Naive B cell (primary cell): ENCODE measurements at places on chromosomes 13 and 19. TPM values are rescaled to one million over a fixed set of nuclear protein-coding genes. Genes with fewer than 3 reads are reported as not detected.

GRCh38 chr19:52190487-52191293, 838 bp downstream of the PPP2R1A start:
- no peak for DNase-seq
- H3K36me3 ChIP-seq = peaks cover 15% of the 10 kb centered on the region
- H3K4me3 ChIP-seq = peak overlapping the region; percentile 95
- H3K27me3 ChIP-seq = no peaks in the 10 kb centered on the region
- peak overlapping the region; percentile 99 for H3K27ac ChIP-seq

GRCh38 chr19:9060564-9061340, 26.1 kb upstream of the OR1M1 start:
- H3K36me3 ChIP-seq = no peaks in the 10 kb centered on the region
- H3K27me3 ChIP-seq = peaks cover 7% of the 10 kb centered on the region
- H3K27ac ChIP-seq = no peak overlapping the region
- H3K4me3 ChIP-seq = no peak overlapping the region
- no peak for DNase-seq

DNA sequence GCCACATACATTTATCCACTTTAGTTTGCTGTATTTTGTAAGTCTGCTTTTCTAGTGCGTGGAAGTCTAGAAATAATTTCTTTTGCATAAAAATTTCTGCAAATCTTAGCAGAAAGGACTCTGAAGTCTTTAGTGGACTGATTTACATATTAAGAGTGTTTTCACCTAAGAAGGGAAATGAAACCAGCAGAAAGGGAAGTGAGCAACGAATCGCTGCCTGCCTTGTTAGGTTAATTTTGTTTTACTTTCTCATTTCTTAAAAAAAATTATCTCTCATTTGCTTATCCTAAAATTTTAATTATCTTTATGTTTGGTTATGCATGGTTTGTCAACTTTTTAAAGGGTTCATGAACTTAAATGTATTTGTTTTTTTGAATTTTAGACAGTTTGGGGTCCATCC, 767 bp upstream of the GPR18 start:
- H3K27ac ChIP-seq = peak overlapping the region; percentile 99
- DNase-seq = peak; percentile 78
- H3K27me3 ChIP-seq = no peaks in the 10 kb centered on the region
- peaks cover 72% of the 10 kb centered on the region for H3K4me1 ChIP-seq

GRCh38 chr19:47486900-47487299, 2.9 kb upstream of the KPTN start:
- H3K36me3 ChIP-seq = no peaks in the 10 kb centered on the region
- no peak for DNase-seq
- H3K27me3 ChIP-seq = no peaks in the 10 kb centered on the region
- H3K27ac ChIP-seq = peak overlapping the region; percentile 26
- no peak overlapping the region for H3K4me3 ChIP-seq

DNA sequence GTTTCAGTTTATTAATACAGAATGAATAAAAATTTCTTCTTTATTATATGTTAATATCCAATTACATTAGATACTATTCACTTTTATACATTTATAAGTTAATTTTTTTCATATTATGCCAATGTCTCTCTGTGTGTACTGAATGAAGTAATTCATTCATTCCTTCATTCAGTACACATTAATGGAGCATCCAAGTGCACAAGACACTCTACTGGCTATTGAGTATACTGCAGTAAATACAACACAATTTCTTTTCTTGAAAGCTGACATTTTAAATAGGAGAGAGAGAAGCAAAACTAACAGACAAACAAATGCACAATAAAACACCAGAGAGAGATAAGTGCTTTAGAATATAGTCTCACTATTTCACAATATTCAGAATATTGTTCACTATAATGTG, 1038.3 kb upstream of the SPRY2 start:
- H3K36me3 ChIP-seq = no peaks in the 10 kb centered on the region

DNA sequence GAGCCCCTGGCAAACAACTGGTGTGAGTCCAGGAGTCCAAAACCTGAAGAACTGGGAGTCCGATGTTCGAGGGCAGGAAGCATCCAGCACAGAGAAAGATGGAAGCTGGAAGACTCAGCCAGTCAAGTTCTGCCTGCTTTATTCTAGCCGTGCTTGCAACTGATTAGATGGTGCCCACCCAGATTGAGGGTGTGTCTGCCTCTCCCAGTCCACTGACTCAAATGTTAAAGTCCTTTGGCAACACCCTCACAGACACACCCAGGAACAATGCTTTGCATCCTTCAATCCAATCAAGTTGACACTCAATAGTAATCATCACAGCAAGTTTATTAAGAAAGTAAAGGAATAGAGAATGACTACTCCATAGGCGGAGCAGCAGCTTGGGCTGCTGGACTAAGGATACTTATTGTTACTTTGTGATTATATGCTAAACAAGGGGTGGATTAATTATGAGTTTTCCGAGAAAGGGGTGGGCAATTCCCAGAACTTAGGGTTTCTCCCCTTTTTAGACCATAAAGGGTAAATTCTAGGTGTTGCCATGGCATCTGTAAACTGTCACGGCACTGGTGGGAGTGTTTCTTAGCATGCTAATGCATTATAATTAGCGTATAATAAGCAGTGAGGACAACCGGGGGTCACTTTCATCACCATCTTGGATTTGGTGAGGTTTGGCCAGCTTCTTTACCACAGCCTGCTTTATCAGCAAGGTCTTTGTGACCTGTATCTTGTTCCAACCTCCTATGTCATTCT, 65.6 kb upstream of the KCTD15 start:
- no peak for DNase-seq
- H3K27me3 ChIP-seq = peaks cover 17% of the 10 kb centered on the region
- no peak overlapping the region for H3K27ac ChIP-seq
- H3K36me3 ChIP-seq = no peaks in the 10 kb centered on the region
- H3K4me3 ChIP-seq = no peak overlapping the region

GRCh38 chr19:11047866-11048265, 41.4 kb upstream of the LDLR start:
- peaks cover 22% of the 10 kb centered on the region for H3K27me3 ChIP-seq
- DNase-seq = no peak
- peak overlapping the region; percentile 69 for H3K4me3 ChIP-seq
- H3K27ac ChIP-seq = no peak overlapping the region

DNA sequence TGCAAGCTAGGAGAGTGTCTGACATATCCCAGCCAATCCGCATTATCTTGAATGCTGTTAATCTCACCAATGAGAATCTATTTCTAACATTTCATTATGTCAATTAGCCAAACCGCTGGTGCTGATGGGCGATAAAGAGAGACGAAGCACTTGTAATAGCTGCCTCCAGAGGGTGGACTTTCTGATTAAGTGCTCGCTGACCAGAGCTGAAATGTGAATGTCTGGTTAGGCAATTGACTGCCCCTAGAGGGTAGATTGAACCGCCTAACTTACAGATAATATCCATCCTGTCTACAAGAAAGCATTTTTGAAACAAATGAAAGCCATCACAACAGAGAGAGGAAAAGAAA, 552 bp upstream of the GRWD1 start:
- peaks cover 37% of the 10 kb centered on the region for H3K4me1 ChIP-seq
- peaks cover 9% of the 10 kb centered on the region for H3K27me3 ChIP-seq
- H3K27ac ChIP-seq = peak overlapping the region; percentile 99
- DNase-seq = no peak

DNA sequence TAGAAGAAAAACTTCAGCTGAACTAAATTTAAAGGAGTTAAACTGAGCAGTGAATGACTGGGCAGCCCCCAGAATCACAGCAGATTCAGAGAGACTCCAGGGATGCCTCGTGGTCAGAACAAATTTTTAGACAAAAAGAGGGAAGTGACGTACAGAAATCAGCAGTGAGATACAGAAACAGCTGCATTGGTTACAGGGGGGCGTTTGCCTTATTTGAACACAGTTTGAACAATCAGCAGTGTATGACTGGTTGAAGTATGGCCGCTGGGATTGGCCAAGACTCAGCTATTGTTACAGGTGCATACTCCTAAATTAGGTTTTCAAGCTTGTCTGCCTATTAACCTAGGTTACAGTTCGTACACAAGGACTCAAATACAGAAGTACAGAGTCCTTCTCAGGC, 2.2 kb upstream of the SPRYD7 start:
- H3K4me3 ChIP-seq = peak overlapping the region; percentile 10
- peak; percentile 70 for DNase-seq
- H3K27me3 ChIP-seq = no peaks in the 10 kb centered on the region
- peaks cover 21% of the 10 kb centered on the region for H3K4me1 ChIP-seq
- H3K27ac ChIP-seq = no peak overlapping the region

DNA sequence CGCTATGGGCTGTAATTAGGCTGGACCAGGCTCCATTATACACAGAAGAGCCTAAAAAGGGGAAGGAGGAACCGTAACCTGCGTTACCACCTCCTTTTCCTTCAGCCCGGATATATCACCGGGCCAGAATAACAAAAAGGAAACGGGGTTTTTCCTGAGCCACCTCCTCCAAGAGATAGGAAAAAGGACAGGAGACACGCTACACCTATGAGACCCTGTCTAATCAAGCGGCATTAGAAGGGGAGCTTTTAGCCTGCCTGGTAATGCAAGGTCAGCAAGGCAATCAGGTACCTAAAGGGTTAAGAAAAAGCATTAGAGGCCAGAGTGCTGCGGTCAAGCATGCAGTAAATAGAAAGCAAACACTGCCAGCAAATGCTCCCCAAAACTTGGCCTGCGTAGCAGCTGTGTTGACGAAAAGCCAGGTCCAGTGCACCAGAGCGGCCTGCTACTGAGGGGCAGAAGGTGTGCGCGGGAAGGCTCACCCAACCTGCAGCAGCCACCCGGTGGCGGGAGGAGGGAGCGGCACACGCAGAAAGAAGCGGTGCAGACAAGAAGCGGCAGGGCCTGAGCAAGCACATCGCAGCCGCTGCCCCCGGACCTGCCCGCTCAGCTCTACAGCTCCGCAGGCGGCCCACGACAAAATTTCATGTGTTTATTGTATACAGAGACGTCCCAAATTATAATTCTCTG, 1466.1 kb downstream of the UQCRFS1 start:
- H3K4me3 ChIP-seq = peak overlapping the region; percentile 23
- H3K27me3 ChIP-seq = no peaks in the 10 kb centered on the region
- peaks cover 29% of the 10 kb centered on the region for H3K36me3 ChIP-seq
- DNase-seq = no peak

DNA sequence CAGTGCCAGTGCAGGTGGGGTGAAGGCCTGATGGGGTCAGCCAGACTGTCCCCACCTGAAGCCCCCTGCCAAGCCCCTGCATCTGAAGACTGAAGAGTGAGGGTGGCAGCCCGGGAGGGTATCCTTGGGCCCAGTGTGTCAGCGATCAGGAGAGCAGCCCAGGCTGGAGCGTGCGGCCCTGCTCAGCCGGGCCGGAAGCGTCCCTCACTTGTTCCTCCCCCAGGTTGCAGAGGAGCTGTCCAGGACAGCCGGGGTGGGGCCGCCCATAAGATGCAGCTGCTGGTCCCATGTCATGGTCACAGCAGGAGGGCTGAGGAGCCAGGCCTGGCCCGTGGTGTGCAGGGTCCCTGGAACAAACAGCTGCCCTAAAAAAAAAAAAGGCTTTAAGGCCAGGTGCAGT, 55.4 kb downstream of the KDM4B start:
- DNase-seq = no peak
- peak overlapping the region; percentile 70 for H3K27ac ChIP-seq
- H3K27me3 ChIP-seq = no peaks in the 10 kb centered on the region
- no peaks in the 10 kb centered on the region for H3K36me3 ChIP-seq

The C19orf18 gene
- polyA plus RNA-seq = 0.41 TPM

The PTH2 gene
- polyA plus RNA-seq = not detected

The RBM26 gene
- polyA plus RNA-seq = 15.1 TPM
